ENCODE measurements at places on chromosomes 4 and X.

- no peak for DNase-seq
Observed at GRCh38 chr4:156255230-156256007, 301.8 kb upstream of the CTSO start.

- DNase-seq = no peak
Observed at GRCh38 chr4:66876946-66877345, 668.4 kb downstream of the CENPC start.

GRCh38 chrX:40041915-40042314 is 55.8 kb downstream of the BCOR start:
- DNase-seq = no peak

DNA sequence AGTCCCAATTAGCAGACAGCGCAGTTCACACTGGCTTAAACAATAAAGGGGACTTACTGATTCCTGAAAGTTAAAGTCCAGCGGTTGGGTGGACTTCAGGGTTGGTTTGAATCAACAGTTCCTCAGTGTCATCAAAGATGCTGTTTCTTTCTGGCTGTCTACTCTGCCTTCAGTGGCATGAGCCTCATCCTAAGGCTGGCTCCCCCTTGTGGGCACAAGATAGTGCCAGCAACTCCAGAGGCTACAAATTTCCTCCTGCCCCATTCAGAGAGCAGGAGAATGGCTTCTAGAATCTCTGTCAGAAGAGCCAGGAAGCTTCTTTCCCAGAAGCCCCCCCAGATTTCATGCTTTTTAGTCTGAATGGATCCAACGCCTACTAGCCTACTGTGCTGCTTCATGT is 82.4 kb upstream of the MTM1 start:
- peak; percentile 64 for DNase-seq

DNA sequence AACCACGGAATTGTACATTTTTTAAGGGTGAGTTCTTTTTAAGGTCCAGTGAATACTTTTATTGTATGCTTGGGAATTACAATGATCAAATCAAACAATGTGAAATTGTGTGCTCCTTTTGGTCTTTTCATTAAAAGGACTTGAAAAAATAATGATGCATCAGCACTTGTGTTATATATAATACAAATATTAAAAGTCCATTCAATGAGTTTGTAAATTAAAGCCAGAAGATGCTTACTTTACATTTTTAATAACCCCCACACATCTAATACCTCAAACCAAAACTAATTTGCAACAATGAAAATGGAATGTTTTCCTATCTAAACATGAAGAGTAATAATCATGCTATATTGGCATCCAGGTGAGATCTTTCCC is 369.8 kb upstream of the LCORL start:
- DNase-seq = no peak

DNA sequence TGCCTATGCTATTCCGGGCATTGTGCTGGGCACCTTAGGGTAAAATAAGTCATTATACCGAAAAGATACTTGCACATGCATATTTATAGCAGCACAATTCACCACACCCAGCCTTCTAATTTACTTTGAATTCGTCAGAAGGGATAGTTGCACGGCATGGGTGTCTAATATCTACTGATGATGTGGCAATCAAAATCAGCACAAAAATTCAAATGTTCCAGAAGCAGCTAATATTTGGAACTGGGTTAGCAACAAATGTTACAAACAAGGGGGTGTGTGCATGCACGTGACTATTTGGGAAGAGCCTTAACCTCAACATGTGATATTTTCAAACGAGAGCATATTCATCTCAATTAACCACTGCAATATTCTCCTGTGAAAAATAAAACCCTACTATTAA is 79.7 kb upstream of the PRSS48 start:
- DNase-seq = no peak

GRCh38 chrX:129779747-129780146 is at the start of gene SASH3:
Gene SASH3 (plus strand): TSS chrX:129779949. CDS start chrX:129780098, 149 bp downstream.
- DNase-seq = no peak

- no peak for DNase-seq
Observed at GRCh38 chrX:114952696-114953095, 64.7 kb downstream of the IL13RA2 start.

DNA sequence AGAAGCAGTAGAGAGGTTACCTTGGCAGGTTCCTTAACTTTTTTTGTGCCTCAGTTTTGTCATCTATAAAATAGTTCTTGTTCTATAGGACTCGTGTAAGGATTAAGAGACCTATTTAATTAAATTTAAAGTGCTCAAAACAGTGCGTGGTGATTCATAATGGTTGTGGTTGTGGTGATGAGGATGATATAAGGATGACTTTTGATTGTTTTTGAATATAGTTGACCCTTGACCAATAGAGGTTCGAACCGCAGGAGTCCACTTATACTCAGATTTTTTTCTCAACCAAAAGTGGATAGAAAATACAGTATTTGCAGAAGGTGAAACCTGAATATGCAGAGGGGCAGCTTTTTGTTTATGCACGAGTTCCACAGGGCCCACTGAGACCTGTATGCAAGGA is 14.6 kb downstream of the SMAD1 start:
- no peak for DNase-seq

GRCh38 chr4:144985531-144985930 is 112.5 kb downstream of the ANAPC10 start:
- no peak for DNase-seq

- no peak for DNase-seq
Observed at GRCh38 chr4:146507632-146508031, 14.1 kb downstream of the SLC10A7 start.

GRCh38 chr4:14368391-14368790 is 633.9 kb upstream of the CPEB2 start:
- DNase-seq = no peak

GRCh38 chrX:132171881-132172280 is 44.1 kb upstream of the FRMD7 start:
- DNase-seq = no peak

DNA sequence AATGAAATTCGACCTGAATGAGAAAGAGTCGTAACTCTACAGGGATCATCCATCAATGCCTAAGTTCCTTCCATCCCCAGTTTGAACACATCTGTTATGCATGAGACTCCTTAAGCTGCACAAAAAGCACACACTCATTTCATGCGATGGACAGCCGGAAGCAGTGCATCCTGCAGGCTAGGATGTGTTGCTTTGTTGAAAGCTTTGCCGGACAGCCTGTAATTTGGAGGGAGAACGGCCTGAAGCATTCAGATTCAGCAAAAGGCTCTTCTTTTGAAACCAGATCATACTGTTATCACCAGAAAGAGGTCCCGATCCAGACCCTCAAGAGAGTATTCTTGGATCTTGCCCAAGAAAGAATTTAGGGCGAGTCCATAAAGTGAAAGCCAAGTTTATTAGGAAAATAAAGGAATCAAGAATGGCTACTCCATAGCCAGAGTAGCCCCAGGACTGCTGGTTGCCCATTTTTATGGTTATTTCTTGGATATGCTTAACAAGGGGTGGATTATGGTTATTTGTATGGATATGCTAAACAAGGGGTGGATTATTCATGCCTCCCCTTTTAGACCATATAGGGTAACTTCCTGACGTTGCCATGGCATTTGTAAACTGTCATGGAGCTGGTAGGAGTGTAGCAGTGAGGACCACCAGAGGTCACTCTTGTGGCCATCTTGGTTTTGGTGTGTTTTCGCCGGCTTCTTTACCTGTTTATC is 48.1 kb upstream of the DHRSX start:
- no peak for DNase-seq

GRCh38 chr4:123649250-123649644 is 252.7 kb downstream of the SPRY1 start:
- DNase-seq = no peak

GRCh38 chr4:157217708-157218107 is 2.8 kb upstream of the GRIA2 start:
- peak; percentile 3 for DNase-seq

GRCh38 chr4:122625156-122625555 is 4.3 kb upstream of the IL21 start:
- no peak for DNase-seq

All from Calu3 (cell line).